ENCODE measurements at places on chromosomes 13 and 19.
A peak's percentile ranks its signal among the peaks of the same experiment; 100 is the strongest.

- no peak for DNase-seq
Measured at GRCh38 chr13:24075137-24075975, 85.2 kb upstream of the SPATA13 start.

- DNase-seq = no peak
Measured at GRCh38 chr13:98878486-98879126, 99.3 kb downstream of the DOCK9 start.

- DNase-seq = peak; percentile 91
Measured at GRCh38 chr19:4456843-4457653, 546 bp downstream of the UBXN6 start.

DNA sequence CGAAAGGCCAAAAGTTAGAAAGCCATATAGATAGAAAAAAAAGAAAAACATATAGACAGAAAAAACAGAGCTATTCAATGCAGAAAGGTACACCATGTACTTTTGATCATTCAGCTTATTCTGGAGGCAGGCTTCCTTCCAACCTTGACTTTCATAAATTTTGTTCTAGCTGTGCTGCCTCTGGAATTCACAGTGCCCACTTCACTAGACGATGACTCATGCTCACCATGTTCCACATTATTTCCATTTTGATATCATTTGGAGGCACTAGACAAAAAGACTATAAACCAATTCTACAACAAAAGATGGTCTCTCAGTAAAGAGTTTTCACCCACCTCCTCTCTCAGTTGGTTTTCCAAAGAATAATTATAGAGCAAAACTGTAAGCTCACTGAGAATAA is 229.0 kb upstream of the IPO5 start:
- DNase-seq = no peak

- DNase-seq = no peak
Measured at GRCh38 chr13:24215732-24216131, 55.2 kb downstream of the SPATA13 start.

- DNase-seq = no peak
Measured at GRCh38 chr13:86383561-86383960, 584.3 kb upstream of the SLITRK6 start.

DNA sequence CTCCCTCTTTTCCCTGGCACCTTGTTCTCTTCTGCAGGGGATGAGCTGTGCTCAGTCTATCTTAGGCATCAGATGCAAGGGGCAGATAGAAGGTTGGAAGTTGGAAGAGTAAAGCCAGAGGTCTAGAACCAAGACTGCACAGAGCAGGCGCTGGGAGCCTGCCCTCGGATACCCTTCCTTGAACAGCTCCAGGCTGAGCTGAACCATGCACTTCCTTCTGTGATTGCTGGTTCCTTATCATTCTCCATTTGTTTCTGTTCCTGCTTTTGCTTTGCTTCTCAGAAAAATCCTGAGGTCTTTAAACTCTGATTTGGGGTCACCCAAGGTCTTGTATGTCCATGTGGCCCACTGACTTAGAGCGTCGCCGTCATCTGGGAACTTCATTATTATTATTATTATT is 36.3 kb downstream of the ARHGEF18 start:
- DNase-seq = no peak

DNA sequence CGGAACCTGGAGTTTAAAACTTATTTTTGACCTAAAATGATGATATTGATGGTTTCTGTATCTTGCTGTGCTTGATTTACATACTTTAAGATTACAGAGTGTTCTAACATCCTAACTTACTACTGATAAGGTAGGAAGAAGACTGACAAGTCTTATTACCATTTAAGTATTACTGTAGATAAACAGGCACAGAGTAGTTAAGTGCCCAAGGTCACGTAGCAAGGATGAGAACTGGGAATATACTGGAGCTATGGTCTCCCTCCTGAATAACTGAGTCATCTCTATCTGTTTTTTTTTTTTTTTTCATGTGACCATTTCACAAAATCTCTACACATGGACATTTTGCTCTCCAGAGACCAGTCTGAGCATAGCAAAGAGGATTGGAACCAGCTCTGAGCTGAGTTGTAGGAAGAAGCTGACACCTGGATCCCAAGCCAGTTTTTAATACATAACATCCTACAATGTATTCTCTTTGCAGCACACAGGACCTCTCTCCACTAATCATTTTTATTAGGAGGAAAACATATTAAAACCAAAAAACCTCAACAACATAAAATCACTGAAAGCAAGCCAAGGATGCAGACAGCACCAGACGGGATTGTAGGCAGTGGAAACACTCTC is 173.5 kb downstream of the DNAJC15 start:
- DNase-seq = no peak

GRCh38 chr19:15107061-15108010 is at the start of gene SYDE1:
SYDE1 (plus strand) TSS chr19:15107401; CDS start chr19:15107434, 33 bp downstream.
- peak; percentile 93 for DNase-seq

All from iPS-NIHi11 (cell line).